Activated T-helper 1 cell treated with anti-CD3 and anti-CD28 coated beads, Interleukin-2, amount 50 U/mL, for 16 hours (primary cell): ENCODE measurements at places on chromosomes 6 and 20.

- DNase-seq = no peak
Measured at GRCh38 chr6:35719830-35720733, 16.8 kb upstream of the ARMC12 start.

DNA sequence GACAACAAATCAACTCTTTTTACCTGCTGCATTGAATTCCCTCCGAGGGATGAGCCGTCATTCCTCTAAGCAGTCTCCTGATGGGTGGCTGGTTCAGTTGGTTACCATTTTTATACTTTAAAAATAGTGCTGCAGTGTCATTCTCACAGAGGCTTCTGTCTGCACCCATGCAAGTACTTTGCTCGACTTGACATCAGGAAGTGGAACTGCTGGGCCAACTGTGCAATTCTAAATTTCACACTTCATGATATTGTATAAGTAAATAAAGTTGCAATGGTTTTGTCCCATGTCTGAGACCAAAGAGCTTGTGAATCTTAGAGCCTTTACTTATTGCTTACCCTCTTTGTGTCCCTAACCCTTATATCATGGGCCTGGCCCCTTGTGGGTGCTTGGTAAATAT is 2.5 kb downstream of the BTN3A1 start:
- no peak for DNase-seq

- no peak for DNase-seq
Measured at GRCh38 chr6:139231206-139231605, 60.6 kb downstream of the TXLNB start.

- no peak for DNase-seq
Measured at GRCh38 chr6:53679446-53679933, 13.9 kb upstream of the KLHL31 start.

DNA sequence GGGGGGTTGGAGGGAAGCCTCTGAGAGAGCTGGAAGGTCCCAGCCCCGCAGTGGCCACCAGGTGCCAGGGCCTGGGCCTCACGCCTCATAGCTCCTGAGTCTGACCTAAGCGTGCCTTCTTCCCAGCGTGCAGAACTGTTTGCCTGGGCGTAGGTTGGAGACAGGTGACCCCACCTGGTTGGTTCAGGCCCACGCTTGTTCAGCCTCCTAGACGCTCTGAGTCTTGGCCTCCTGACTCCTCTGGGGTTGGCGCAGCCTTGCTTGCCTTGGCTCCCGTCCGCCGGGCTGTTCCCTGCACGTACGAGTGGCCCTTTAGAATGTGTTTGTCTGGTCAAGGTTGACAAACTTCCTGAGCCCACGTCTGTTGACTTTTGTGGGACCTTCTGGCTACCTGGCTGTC is 70.8 kb downstream of the EYA2 start:
- no peak for DNase-seq

- DNase-seq = no peak
Measured at GRCh38 chr20:62240020-62240685, 1.8 kb downstream of the OSBPL2 start.

DNA sequence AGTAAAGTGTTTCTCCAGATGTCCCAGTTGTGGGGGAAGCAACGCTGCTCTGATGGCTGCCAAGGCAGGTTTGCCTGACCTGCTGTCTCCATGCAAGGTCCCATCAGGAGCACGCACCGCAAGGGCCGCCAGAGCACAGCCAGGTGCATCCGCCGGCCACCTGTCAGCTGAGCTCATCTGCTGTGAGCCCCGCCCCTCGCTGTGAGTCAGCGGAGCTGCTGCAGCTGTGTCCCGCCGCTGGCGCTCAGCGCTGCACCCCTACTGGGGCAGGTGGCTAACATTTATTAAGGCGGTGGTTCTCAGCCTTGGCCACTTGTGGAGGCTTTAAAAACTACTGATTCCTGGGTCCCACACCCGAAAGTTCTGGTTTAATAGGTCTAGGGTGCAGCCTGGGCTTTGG is 225.7 kb downstream of the UST start:
- DNase-seq = peak; percentile 6

DNA sequence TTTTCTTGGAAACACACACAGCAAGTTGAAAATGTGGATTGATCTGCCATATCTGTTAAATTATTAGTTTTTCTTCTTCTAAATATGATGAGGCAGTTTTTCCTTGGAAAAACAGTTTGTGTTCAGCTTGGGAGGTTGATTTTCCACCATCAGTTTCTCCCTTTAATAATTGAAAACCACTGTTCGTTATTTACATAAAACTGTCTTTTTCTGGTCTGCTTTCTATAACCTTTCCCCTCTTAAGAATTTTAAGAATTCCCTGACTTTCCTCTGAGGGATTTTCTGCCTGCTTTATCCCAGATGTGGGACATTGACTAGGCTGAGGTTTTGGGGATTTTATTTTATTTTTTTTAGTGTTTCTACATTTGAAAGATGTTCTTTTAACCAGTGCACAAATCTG is 27.2 kb downstream of the DSE start:
- no peak for DNase-seq

- no peak for DNase-seq
Measured at GRCh38 chr6:123733180-123733579, 70.5 kb upstream of the NKAIN2 start.

GRCh38 chr20:56730996-56731395 is 101.9 kb downstream of the TFAP2C start:
- no peak for DNase-seq

DNA sequence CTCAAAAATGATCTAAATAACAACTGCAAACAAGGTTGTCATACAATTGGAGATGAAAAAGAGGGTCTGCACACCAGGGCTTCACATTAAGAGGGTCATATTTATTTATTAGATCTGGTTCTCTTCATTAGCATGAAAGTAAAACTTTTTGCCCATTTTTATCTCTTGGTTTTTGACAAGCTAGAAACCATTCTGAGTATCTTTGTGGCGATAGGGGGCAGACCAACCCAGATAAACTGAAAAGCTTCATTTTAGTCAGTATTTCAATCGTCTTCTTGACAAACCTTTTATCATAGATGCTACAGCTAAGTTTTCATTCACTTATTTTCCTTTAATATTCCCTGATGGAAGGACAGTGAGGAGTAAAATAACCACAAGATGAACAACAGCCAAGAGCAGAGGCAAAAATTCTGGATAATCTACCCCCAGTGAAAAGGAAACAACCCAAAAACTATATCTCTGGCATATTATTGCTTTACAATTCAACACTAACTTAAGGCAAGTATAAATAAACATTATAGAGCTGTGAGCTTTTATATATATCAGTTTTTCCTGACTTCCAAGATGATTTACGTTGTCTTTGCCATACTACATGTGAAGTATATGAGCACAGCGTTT is 45.2 kb downstream of the THEMIS start:
- DNase-seq = no peak

GRCh38 chr6:24273096-24273870 is 84.6 kb downstream of the DCDC2 start:
- DNase-seq = no peak

DNA sequence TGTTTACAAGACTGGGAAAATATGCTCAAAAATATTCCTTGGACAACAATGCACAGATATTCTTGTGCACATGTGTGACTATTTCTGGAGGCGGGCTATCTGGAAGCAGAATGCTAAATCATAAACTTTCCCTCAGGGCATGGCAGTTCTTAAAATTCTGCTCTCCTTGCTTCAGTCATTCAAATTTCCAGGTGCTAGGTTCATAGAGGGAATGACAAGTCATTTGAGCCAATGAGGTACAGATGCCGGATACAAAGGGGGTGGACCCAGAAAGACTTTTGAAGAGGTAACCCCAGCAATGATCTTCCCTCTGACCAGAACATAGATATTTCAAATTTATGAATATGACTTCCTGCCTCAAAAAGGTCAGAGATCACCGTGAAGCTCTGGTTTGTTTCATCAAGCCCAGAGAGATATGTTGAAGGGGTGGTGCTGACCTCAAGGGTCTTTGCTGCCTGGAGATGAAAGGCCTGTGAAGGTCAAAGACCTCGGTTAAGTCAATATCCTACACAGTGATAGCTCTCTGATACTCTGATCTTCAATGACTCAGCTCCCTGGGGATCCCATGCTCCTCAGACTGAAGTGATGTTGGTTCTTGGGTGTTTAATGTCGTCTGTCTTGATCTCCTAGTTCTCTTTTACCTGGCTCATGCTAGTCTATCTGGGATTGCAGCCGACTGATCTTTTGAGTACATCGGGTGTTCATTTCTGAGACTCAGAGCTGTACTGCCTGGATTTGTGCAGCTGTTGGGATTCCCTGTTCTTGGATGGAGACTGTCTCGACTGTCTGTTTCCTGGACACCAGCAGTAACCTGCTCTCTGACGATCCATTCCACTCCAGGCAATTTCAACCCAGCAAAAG is 47.5 kb upstream of the TSHZ2 start:
- DNase-seq = no peak

- no peak for DNase-seq
Measured at GRCh38 chr6:82906489-82906888, 159.2 kb downstream of the UBE3D start.

GRCh38 chr20:53057579-53057978 is 85.4 kb downstream of the TSHZ2 start:
- no peak for DNase-seq

DNA sequence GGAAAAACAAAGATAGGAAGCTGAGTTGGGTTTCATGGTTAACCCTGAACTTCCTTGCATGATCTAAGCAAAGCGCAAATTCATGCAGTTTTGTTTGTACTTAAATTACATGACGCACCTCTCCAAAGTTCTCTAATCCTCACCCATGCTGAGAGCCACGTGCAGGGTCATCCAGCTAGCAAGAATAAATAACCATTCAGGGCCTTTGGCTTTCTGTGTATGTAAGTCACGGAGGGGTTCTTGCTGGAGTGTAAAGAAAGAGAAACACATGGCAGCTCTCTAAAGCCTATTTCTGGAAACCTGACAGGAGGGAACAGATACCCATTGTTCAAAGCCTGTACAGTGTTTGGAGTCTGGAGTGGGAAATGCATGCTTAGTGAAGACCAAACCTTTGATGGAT is 171.7 kb upstream of the CCN2 start:
- no peak for DNase-seq

DNA sequence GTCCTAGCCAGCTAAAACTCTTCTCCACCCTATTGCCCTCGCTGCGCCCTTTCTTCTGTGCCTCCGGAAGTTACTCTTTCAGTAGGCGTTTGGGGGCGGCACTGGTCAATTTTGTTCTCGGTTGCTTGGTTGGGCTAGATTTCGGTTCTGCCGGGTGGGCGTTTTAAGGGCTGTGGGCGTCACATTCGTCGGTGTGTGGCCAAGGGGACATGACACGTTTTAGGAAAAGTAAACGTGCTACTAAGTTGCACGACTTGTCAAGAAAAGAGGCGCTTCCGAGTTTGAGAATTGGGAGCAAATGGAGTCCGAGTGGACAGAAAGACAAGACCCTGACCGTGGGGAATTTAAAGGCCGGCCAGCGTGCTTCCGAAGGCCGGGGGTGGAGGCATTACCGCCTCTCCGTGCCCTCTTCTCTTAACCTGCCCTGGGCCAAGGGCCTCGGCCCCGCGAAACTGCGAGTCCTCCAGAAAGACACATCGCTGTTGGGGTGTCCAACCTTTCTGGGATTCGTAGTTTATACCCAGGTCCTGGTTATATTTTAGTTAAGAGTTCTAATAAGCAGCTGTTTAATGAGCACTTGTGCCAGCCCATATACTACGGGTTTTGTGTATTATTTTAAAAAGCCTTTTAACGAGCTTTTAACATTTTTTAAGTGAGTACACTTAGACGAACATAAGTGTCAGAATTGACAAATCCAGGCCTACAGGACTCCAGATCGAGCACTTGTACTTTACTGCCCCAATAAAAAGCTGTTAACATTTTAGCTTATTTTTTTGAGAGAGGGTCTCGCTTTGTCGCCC is 664 bp upstream of the BAG6 start:
- peak; percentile 73 for DNase-seq

- no peak for DNase-seq
Measured at GRCh38 chr6:36727505-36728021, 29.9 kb downstream of the RAB44 start.

GRCh38 chr20:58251979-58252591 is 23.6 kb upstream of the ANKRD60 start:
- no peak for DNase-seq

DNA sequence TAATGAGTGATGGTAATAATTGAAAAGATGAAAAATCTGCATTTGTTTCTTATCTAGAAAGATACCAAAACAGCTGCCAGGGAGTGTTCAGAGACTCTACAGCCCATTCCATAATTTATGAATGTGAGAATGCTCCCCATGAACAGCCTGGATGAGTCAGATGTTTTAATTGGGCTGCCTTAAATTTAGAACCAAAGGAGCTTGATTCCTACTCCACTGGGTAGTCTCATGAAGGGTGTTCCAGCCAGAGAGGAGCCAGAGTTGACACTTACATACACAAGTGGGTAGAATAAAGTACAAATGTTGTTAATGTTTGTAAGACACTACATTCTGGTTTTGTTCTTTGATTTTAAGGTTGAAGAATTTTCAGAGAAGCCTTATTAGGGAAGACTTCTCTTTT is 158.7 kb upstream of the PRND start:
- DNase-seq = no peak

- DNase-seq = no peak
Measured at GRCh38 chr6:136076496-136076895, 173.6 kb downstream of the MTFR2 start.

GRCh38 chr6:6331946-6332601 is 11.6 kb upstream of the F13A1 start:
- no peak for DNase-seq

DNA sequence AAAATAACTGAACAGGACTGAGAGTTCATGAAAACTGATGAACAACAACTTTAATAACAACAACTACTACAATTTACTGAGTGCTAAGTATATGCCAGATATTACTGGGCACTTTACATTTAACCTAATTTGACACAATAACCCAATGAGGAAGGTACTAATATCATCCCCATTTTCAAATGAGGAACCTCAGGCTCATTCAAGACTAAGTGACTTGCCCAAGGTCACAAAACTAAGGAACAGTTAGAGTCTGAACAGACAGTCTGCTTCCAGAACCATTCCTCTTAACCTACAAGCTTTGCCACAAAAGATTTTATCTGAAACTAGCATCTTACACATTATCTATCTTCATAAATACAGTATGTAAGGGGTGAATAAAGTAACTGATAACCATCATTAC is 10.6 kb upstream of the NDRG3 start:
- no peak for DNase-seq

DNA sequence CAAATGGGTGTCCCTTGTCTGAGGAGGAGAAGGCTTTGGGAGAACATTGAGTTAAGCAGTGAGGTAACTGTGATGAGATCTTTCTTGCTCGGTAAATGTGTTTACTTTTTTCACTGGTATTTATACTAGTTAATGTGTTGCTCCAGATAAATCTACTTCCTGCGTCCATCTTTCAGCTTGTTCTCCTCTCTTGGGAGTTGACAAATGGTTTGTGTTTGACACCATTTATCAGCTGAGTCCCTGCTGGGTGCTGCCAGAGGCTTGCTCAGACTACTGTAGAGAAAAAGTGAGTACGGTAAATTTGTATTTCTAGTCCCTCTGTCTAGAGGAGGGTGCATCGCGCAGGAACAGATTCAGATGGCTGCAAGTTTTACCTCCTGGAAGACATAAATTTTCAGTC is 8.3 kb upstream of the PRDM1 start:
- DNase-seq = no peak

GRCh38 chr6:2186516-2186915 is 58.9 kb downstream of the GMDS start:
- no peak for DNase-seq

- no peak for DNase-seq
Measured at GRCh38 chr6:166836785-166837718, 119.3 kb downstream of the RNASET2 start.
